ENCODE measurements at places on chromosomes 13 and 19.

DNA sequence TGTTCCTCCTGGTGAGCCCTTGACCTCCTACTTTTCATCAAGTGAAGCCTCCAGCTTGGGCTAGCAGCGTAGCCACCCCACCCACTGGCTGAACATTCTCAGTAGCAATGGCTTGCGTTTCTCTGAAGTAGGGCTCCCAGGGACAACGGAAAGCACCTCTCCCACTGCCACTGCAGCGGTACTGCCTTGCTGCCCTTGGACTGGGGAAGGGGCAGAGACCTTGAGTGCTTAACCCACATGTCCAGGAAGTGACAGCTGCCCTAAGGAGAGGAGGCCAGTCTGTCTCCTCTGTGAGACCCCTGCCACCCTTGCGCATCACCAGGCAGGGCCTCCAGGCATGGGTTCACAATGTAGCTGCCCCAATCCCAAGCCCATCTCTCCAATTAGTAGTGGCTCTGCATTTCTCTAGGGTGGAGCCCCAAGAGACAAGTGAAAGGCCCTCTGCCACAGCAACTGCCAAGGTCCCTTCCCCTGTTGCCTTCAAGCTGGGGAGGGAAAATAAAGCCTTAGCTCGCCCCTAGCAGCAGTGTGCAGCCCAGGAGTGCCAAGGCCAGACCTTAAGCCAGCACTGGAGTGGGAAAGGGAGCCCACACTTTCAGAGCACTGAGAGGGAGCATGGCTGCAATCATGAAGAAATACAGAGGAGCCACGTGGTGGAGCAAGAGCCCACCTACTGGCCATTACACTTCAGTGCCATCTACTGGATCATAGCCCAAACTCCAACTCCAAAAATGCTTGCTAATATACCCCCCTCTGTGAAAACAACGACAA lies 175.9 kb upstream of the TRPC4 start:
- peak; percentile 50 for DNase-seq

- DNase-seq, result peak; percentile 75
Observed at GRCh38 chr19:57708641-57709361, at the start of gene ZNF154. TSS of gene ZNF154 (minus strand) at chr19:57709204. CDS start at chr19:57708971, 233 bp downstream.

DNA sequence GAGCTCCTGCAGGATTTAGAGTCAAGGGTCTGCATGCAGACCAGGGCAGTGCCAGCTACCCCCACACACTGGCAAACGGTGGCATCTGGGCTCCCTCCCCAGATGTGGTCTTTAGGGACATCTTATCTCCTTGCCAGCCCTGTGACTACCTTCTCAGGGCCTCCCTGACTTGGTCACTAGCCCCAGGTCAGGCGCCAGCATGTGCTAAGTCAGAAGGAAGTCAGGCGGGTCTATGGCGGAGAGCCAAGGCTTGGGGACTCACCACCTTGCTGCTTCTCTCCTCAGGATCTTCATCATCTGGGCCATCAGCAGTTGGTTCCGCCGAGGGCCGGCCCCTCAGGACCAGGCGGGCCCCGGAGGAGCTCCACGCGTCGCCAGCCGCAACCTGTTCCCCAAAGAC lies 17.6 kb downstream of the CLPTM1 start:
- no peak for DNase-seq

DNA sequence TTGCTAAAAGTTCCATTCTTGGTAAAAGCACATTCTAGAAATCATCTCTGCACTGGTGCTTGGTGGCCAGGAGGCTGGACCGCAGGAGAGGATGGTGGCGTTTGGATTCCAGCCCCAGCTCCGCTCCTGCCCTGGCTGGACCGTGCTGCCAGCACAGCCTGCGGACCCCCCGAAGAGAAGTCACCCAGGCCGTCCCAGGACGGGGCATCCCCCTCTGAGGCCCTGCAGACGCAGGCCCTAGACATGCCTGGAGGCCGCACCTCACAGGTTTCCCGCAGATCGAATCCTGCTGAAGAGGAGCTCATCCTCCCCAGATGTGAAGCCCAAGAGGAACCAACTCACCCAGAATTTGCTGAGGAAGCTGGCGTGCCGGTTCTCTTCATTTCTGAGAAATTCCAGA lies 159.0 kb downstream of the TEX29 start:
- no peak for DNase-seq

DNA sequence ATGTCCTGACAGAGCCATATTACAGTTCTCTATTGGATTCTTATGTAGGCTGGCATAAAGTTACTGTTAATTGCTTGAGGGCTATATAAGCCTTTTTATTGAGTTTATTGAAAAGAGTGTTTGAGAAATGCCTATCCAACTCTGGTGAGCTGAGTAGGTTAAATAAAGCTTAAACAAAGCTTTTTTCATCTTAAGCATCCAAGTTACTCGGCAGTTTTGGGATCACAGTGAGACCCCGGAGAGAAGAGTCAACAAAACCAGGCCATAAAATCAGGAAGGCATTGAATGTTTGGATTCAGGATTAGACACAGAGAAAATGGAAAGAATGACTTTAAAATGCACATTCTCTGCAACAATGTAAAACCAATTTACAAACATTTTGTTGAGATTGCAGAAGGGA lies 588.5 kb downstream of the DACH1 start:
- no peak for DNase-seq

- DNase-seq, result no peak
Observed at GRCh38 chr19:52988506-52988905, 25.2 kb upstream of the ERVV-1 start.

GRCh38 chr19:34963573-34964406 lies at the start of gene ZNF792:
TSS of gene ZNF792 (minus strand) at chr19:34964229. CDS start at chr19:34963662, 567 bp downstream.
- peak; percentile 42 for DNase-seq

GRCh38 chr13:85661675-85662074 lies 137.5 kb downstream of the SLITRK6 start:
- DNase-seq, result no peak

Data from fibroblast of skin of right biceps (primary cell).